ENCODE measurements at places on chromosomes 5 and 9.

GRCh38 chr5:56763711-56764466, 51.5 kb upstream of the MAP3K1 start:
- DNase-seq, result no peak

- DNase-seq, result no peak
Observed at GRCh38 chr9:81534138-81534875, 155.0 kb downstream of the TLE1 start.

GRCh38 chr5:111119856-111120255, 27.7 kb downstream of the WDR36 start:
- no peak for DNase-seq

DNA sequence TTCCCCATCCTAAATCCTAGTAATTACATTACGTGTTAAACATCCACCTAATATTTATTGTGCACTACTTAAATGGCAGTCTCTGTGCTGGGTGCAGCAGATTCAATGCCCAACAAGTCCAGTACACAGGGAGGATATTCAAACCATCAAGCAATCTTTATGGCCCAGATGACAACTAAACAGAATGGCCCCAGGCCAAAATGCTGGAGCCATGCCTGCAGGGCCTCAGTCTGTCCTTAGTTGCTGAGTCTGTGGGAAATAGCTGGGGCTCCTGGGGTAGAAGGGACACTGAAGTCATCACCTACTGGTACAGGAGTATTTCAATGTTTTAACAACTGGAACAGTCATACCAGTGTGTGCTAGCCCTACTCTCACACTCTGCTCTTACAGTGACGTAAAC, 153.5 kb downstream of the ZNF608 start:
- DNase-seq, result no peak

DNA sequence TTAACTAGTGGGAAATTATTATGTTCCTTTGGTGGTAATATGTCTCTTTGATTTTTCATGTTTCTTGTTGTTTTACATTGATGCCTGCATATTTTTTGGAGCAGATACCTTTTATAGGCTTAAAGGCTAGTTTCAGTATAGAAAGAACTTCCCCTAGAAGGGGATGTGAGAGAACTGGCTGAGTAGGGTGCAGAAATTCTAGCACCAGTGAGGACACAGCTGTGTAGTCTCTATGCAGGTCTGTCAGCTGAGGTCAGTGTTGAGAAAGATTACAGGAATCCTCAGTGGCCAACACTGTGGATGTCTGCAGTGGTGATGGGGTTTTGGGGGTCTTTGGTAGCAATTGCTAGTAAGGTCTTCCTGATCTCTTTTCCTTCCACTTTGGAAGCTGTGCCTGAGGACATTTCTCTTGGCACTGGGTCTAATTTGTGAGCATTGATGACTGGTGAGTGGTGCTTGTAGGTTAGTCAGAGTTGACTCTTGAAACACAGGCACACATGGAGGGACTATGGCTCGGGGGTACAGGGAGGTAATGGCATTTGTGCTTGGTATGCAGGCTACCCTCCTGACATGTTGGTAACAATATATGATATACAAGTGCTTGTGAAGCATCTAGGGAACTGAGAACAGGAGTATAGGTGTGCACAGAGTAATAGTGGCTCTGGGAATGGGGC, 221.4 kb downstream of the SPATA31D1 start:
- DNase-seq, result no peak

DNA sequence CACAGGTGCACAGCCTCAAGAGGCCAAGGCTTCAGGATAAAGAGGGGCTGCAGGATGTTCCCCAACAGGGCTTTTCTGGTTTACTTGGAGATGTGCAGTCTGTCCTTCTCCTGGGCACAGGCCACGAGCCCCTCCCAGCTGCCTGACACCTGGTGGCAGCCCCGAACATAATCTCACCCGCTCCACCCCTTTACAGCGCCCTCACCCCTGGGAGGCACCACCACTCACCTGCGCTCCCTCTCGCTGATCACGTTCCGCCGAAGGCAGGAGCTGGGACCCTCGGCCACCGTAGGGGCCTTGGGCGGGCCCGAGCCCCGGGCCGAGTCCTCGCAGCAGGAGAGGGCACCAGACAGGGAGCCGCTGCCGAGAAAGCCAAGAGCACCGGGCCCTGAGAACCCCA, 514 bp downstream of the SOHLH1 start:
- no peak for DNase-seq
